NCI-H1092 (cell line): ENCODE measurements at places on chromosomes 6 and 20.

DNA sequence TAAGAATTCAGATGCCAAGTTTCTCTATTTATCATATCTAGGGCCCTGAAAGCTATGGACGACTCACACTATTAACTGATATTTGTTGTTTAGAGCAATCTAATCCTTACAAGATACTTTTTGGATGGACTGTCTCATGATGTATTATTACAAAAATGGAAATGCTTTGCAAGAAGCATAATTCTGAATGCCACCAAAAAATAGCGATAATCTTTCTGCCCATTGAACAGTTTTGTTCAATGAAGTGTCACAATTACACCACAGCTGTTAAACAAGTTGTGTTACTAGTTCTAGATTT is 460.4 kb upstream of the JARID2 start:
- no peak for DNase-seq

DNA sequence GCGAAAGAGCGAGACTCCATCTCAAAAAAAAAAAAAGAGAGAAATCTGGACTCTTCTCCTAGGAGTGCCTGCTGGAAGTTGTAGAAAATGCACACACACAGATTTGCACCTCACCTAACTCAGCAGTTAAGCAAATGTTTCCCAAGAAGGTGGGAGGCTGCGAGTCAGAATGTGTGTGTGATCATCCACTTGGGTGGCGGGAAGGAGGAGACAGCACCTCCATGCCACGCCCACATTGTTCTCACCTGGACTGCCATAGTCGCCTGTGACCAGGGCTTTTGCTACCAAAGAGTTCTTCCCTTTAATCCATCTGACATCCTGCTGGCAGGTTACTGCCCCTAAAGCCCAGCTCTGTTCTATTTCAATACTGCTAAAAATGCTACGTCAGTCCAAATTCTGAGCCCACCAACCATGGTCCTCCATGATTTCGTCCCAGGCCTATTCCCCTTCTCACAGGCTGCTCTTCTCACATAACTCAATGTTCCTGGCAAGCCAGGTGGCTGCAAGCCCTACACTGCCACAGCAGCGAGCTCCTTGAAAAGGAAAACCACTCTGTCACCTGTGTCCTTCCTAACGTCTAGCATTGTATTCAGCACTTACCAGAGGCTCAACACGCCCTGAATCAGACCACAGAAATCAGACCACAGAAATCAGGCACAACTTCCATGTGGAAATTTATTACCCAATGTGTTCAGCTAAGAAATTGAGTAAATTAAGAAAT is 77.5 kb downstream of the PSMG4 start:
- DNase-seq: no peak

DNA sequence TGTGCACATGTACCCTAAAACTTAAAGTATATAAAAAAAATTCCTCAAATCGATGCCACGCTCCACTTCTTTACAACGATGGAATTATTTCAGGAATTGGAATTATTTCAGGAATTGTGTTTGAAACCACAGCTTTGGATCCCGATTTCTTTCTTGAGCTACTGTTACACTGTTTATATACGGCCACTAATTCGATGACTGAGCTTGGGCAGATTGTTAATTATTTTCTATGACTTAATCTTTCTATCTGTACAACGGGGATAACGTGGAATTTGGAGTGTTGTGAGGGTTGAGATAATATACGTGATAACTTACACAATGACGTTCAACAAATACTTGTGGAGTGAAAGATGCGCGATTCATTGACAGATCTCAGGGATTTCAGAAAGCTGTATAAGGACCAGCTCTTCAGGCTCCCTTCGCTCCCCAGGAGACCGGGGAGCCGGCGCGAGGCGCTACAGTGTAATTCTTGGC is 171.3 kb downstream of the SLC16A10 start:
- DNase-seq: no peak

DNA sequence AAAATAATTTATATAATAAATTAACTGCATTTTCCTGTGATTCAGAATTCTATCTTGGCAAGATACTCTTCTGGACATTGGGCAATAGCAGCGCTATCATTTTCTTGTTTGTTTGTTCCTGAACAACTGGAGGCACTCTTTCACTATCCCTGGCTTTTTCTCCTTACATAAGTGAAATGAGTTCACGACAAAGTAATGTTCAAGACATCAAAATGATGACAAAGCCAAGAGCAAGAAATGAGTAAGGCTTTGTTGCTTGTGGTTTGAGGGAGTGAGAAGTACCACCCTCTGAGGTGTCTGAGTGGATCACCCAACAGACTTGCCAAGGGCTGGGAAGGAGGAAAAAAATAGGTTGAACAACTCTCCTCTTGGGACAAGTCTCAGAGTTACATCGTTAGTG is 466.6 kb upstream of the JAG1 start:
- no peak for DNase-seq

- DNase-seq: no peak
Measured at GRCh38 chr6:170180671-170181337, 110.1 kb downstream of the DLL1 start.

GRCh38 chr20:46270977-46271744 is 37.1 kb downstream of the CDH22 start:
- DNase-seq: peak; percentile 18
